ENCODE measurements at places on chromosomes 7 and 10.

- ATAC-seq = no peak
Observed at GRCh38 chr7:1539181-1539881, 8.8 kb downstream of the MAFK start.

- ATAC-seq = no peak
Observed at GRCh38 chr10:119667562-119668328, 16.6 kb downstream of the BAG3 start.

DNA sequence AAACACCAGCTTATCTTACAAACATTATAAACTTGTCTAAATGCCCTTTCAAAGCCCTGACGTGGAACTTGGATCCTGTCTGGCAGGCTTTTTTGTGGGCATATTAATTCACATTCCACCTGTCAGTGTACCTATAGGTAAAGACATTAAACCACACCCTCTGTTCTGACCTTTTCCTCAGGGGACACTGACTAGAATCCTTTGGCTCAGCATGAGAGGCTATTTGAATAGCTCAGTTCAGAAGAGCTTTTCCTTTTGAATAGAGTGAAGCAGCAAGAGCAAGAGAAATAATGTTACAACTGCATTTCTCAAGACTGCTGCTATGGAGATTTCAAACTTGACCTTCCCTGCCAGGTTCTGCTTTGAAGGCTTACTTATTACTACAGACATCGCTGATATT, 76.9 kb downstream of the CYP51A1 start:
- ATAC-seq = no peak

DNA sequence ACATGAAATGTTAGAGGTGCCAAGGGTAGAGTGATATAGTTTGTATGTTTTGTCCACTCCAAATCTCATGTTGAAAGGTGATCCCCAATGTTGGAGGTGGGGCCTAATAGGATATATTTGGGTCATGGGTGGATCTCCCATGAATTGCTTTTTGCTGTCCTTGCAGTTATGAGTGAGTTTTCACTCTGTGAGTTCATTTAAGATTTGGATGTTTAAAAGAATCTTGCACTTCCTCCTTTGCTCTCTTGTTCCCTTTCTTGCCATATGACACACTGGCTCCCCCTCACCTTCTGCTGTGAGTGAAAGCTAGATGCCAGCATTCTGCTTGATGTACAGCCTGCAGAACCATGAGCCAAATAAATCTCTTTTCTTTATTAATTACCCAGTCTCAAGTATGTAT, 269.2 kb downstream of the ZWINT start:
- ATAC-seq = no peak

DNA sequence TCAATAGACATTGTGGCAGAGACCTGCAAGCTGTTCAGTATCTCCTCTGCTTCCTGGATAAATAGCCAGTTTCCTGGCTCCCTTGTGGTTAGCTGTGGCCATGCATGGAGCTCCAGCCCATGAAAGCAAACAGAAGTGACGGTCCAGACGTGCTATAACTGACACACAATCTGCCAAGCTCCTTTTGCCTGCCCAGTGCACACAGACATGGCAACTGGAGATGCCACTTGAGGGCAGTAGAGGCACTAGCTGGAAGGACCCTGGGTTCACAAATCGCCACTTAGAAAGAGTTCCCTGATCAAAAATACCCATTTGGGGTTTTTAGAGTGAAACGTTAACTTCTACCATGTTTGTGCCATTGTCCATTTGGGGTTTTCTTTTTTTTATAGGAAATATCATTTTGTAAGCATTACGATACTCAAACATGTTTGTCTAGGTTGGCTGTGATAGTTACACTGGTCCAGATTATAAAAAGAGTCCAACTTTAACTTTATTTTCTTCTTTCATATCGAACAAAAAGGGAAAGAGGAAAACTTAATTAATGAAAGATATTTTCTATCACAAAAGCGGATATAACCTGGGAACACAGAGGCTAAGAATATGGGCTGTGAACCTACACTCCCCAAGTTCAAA, 31.3 kb downstream of the KIN start:
- ATAC-seq = no peak

DNA sequence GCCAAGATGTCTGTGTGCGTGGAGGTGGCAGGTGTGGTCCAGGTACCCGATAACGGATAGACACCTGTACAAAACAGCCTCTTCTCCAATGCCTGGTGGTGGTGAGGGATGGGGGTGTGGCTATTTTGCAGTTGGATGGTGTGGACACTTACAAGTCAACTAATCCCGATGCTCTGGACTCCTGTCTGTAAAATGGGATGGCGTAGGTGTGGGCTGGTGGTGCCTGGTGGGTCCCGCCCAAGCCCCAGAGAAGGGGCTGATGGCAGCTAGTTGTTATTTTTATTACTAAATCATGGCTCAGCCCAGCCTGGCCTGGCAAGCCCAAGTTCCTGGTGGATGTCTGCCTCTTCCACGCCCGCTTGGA, 22.3 kb downstream of the GTF2IRD1 start:
- no peak for ATAC-seq

GRCh38 chr7:124542476-124542875, 223.1 kb downstream of the GPR37 start:
- no peak for ATAC-seq

GRCh38 chr7:117872561-117873309, 506 bp downstream of the CTTNBP2 start:
- peak; percentile 61 for ATAC-seq
